AG04450 (cell line): ENCODE measurements at places on chromosomes 11 and 22.

- DNase-seq, result peak; percentile 83
Observed at GRCh38 chr11:12692229-12693075, 18.2 kb downstream of the TEAD1 start.

GRCh38 chr11:911031-911889 is 650 bp upstream of the CHID1 start:
- DNase-seq, result no peak

GRCh38 chr11:36311926-36312595 is 16.0 kb downstream of the PRR5L start:
- DNase-seq, result no peak

DNA sequence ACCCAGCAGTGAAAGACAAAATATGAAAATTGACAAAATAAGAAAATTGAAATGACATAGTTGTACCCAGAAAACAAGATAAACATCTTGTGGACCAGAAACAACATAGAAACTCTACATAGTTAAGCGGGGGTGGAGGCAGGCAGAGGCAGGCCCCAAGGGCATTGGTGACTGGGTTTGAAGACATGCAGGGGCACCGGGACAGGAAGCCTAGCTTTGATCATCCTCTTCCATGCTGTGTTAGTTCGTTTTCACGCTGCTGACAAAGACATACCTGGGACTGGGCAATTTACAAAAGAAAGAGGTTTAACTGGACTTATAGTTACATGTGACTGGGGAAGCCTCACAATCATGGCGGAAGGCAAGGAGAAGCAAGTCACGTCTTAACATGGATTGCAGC is 33.5 kb upstream of the CRTAM start:
- no peak for DNase-seq

GRCh38 chr22:47564651-47565434 is 802.4 kb downstream of the TBC1D22A start:
- DNase-seq, result no peak
